ENCODE measurements at places on chromosomes 13 and 19. TPM values are rescaled to one million over a fixed set of nuclear protein-coding genes. Genes with fewer than 3 reads are reported as not detected.

GRCh38 chr19:11693505-11694499, 44.9 kb downstream of the ZNF823 start:
- no peak for DNase-seq

DNA sequence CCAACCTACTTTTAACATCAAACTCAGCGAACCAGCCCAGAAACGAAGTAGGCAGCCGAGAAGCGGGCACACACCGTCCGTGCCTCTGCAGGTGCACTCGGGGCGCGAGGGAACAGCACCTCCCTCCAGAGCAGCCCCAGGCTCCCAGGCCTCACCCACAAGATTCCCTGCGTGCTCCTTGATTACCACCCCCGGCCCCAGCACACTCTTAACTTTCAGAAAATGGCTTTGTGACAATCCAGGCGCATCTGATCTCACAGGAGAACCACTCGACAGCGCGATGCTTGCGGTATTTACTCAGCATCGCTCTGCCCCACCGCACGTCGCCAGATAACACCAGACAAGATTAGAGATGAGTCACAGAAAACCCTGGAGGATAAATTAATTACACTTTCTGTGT, 134.9 kb upstream of the SPACA7 start:
- no peak for DNase-seq

GRCh38 chr13:38902551-38902950, 88.1 kb downstream of the STOML3 start:
- no peak for DNase-seq

DNA sequence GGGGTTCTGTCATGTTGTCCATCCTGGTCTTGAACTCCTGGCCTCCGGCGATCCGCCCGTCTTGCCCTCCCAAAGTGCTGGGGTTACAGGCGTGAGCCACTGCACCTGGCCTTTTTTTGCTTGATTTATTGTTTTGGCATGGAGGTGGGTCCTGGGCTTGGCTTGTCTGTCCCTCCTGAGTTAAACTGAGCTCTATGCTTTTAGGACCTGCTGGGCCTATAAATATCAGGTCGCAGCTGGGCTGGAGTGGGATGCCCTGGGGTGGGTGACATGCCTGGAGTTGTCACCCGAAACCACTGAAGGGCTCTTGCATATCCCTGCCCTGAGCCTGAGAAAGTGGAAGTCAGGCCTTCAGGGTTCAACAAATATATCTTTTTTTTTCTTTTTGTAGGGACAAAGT, 5.5 kb downstream of the ARRDC5 start:
- DNase-seq: no peak

GRCh38 chr19:6098574-6098973, 11.7 kb downstream of the RFX2 start:
- no peak for DNase-seq

DNA sequence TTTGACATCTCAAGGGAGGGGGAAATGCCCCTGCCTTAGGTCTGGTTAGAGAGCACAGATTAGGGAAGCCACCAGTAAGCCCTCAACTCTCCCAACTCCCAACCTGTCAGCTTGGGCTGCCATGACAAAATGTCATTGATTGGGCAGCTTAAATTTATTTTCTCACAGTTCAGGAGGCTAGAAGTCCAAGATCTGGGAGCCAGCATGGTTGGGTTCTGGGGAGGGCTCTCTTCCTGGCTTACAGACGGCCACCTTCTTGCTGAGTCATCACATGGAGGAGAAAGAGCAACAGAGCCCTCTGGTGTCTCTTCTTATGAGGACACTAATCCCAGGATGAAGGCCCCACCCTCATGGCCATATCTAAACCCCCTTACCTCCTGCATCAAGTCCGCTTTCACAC, 24.2 kb downstream of the C19orf12 start:
- no peak for DNase-seq

- no peak for DNase-seq
Observed at GRCh38 chr13:41465241-41465847, 8.0 kb downstream of the RGCC start.

GRCh38 chr13:109481040-109481439, 305.3 kb downstream of the IRS2 start:
- no peak for DNase-seq

DNA sequence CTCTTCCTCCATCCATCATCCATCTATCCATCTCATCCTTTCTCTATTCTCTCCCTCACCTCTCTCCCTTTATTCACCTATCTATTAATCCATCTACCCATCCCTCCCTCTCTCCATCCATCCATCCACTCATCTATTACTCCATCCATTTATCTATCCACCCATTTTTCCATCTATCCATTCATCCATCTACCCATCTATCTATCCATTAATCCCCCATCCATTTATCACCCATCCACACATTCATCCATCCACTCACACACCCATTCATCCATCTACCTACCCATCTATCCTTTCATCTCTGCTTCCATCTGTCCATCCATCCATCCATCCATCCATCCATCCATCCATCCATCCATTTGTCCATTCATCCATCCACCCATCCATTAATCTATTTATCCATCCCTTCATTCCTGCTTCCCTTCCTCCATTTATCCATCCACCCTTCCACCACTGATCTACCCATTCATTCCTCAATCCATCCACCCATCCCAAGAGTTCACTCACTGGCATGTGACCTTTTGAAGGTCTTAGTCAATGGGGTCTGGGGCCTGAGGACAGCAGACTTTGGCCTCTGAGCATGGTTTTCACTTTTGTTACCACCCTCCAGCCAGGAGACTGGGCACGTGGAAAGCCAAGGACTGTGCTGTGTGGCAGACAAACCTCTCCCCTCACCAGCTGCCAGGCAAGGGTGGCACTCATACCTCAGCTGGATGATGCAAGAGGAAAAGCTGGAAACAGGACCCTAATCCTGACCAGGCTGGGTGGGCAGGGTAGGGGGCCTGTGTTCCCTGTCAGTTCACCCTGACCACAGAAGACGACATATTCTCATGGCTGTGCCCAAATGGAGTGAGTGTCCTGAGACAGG, 126.7 kb downstream of the URI1 start:
- no peak for DNase-seq

GRCh38 chr19:17105556-17105955, 30.0 kb downstream of the MYO9B start:
- no peak for DNase-seq

GRCh38 chr19:34145741-34146202, 26.5 kb upstream of the LSM14A start:
- no peak for DNase-seq

DNA sequence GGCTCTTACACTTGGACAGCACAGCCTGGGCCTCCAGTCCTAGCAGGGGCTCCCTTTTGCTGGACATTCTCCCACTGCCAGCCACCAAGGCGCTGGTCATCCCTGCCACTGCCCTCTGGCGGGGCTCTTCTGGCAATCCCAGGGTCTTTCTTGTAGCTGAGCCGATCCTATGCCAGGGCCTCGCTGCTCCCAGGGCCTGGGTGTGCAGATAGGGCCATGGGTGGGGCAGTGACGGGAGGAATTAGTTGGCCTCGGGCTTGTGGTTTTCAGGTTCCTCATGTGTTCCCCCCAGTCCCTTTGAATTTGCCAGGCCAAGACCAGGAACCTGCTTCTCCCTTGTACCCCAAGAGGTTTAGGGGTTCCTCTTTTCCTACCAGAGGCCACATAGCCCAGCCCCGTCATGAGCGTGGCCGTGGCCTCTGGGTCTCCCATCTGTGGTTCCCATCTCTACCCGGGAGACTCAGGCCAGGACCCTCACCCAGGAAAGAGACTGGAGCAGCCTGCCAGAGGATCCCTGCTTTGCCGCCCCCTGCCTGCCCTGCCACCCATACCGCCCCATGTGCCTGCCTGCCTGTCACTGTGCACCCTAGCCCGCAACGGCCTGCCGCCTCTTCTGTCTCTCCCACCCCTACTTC, 26.2 kb downstream of the TMED1 start:
- no peak for DNase-seq

- DNase-seq: no peak
Observed at GRCh38 chr13:77328819-77329132, 1.9 kb upstream of the MYCBP2 start.

DNA sequence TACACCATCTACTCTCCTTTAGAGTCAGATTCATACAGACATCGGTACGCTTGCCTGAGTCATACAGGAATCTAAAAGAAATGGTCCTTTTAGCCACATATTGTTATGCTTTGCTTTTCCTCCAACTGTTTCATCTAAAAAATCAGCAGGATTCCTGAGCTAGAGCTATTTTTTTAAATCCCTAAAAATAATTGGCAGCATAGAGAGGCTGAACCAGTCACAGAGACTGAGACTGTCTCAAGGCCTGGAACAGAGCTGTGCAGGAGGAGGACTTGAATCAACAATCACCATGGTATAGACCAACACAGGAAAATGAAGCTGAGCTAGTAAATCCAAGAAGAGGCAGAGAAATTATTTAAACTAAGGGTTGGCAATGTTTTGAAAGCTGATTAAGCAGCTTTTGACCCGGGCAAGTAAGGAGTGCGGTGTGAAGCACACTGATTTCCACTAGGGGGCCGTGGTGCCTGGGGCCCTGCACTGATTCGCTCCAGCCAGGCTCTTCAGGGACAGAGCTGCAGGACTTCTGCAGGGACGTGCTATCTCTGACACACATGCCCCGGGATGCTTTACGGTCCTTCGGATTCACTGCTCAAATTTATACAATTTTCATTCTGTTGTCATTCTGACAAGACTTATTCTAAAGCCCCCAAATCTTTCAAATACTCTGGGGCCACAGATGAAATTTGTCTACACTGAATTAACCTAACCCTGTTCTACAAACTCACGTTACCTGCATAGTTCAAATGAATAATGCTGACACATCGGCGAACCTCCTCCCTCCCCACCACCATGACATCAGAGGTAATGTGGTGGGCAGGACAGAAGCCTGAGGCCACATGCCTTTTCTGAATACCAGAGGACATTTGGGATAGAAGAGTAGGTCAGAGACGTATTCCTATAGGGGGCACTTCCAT, 87.6 kb upstream of the SLC15A1 start:
- peak; percentile 76 for DNase-seq

DNA sequence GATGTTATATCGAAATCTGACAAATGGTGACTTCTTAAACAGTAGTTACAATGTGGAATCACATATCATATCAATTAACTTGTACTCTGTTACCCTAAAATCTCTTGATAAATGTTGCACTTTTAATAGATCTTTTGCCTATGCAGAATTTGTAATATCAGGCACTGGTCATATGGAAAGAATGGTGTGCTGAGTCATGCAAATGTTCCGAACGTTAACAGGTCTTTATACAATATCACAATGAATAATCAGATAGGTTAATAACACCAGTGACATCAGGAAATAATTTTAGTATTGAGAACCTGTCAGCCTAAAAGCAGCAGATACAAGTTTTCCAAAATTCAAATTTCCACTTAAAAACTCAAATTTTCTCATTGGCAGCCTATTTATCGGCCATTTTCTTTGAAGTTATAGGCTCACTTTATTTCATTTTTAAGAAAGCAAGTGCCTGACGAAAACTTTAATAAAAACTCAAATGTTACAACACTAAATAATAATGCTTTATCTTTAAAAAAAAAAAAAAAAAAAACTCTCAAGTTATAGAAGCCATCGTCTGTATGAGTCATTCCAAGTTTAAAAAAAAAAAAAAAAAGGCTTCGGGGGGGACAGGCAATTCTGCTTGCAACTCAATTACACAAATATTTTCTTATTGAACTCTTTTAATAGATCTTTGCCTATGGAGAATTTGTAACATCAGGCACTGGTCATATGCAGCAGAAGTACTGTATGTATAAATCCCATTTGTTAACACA, 180.9 kb downstream of the DIAPH3 start:
- DNase-seq: no peak

- DNase-seq: no peak
Observed at GRCh38 chr13:30412346-30412745, 9.9 kb upstream of the UBE2L5 start.

- no peak for DNase-seq
Observed at GRCh38 chr13:49319951-49320350, 72.2 kb downstream of the CDADC1 start.

- DNase-seq: no peak
Observed at GRCh38 chr13:23715092-23715761, 145.0 kb downstream of the TNFRSF19 start.

DNA sequence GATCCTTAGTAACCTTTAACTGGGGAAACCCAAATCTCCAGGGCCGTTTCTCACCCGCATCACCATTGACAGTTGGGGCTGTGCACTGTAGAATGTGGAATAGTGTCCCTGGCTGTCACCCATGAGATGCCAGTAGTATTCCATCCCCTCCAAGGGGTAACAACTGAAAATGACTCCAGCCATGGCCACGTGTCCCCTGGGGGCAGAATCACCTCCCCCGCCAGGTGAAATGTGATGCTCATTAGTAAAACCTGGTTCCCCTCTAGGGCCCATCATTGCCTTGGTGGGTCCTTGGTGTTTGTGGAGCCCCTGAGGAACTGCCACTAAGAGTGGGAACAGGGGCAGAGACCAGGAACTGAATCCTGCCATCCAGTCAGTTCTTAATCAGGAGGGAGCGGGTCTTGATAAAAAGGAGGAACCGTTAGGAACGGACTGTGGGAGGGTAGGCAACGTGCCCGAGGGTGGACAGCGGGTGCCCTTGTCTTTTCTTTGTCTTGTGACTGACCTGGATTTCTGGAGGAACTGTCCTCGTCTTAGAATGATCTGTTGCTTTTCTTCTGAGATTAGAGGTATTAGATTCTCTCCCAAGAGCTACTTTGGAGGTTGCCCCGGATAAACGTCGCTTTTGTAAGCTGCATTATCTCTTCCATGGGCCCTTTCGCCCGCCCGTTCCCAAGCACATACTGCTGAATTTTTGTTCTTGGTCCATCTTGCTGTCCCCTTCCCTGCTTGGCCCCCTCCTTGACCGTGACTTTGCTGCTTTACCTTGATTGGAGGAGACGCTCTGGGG, 3.5 kb downstream of the MYO9B start:
- no peak for DNase-seq

GRCh38 chr13:51425410-51426042, 27.3 kb downstream of the INTS6 start:
- DNase-seq: no peak

DNA sequence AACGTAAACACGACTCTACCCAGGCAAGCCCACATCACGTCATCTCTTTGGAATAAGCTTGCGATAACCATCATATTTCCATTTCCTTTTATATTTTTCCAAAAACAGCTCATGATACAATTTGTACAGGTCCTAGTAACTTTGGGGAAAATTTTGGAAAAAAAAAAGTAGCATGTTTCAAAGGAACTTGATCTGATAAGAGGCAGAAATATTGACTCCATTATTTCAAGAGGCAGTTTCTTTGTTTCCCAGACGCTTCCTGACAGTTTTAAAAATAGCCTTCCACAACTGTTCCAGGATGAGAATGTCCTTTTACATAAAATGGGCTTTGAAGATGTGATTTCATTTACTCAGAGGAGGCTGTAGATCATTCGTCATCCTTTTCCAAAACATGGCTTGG, 23.1 kb downstream of the KLF2 start:
- no peak for DNase-seq

GSX1 gene
- total RNA-seq: not detected

PPFIA3 gene
- 6.8 TPM for total RNA-seq

S1PR4 gene
- total RNA-seq: 0.48 TPM

RAVER1 gene
- total RNA-seq: 24.8 TPM

PSMC4 gene
- 76.0 TPM for total RNA-seq

BICRA gene
- 12.6 TPM for total RNA-seq

NUFIP1 gene
- total RNA-seq: 2.9 TPM

CYP2F1 gene
- not detected for total RNA-seq

DNAAF3 gene
- total RNA-seq: 0.89 TPM

TINCR gene
- total RNA-seq: not detected

DNAJC15 gene
- 10.8 TPM for total RNA-seq

NAPSA gene
- total RNA-seq: 0.31 TPM

ZNF528 gene
- 16.7 TPM for total RNA-seq
